ENCODE measurements at places on chromosomes 6 and 20.
A peak's percentile ranks its signal among the peaks of the same experiment; 100 is the strongest.

- no peak for DNase-seq
Observed at GRCh38 chr20:32685541-32686529, 12.1 kb upstream of the C20orf203 start.

DNA sequence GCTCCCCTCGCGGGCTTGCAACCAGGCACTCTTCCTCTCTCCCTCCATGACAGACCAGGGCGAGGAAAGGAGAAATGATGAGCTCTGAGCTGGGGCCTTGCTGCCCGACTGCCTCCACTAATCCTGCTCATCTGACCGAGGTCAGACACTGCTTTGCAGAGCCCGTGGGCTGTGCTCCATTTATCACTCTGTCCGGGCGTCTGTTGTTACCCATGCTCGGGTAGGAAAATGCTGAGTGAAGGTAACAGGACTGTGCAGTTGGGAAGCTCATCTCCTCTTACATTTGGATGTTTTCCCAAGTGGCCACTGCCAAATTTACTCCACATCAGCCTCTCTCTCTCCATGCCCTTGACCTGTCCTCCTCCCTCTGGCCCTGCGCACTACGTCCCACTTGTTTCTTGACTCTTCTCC lies 14.6 kb downstream of the RPS6KA2 start:
- DNase-seq: no peak

DNA sequence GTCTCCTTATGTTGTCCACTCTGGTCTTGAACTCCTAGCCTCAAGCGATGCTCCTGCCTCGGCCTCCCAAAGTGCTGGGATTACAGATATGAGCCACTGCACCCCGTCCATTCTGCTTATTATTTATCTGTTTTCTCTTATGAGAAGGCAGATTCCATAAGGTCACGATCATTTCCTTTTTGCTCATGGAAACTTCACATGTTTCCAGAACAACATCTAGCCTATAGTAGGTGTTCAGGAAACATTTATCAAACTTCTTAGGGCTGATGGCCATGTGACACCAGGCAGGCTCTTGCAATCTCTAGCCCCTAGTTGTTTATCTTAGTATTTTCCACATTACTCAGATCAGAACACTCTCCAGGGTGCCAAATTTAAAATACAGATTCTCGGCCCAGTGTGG lies 61.2 kb downstream of the ZFP64 start:
- DNase-seq: peak; percentile 7

DNA sequence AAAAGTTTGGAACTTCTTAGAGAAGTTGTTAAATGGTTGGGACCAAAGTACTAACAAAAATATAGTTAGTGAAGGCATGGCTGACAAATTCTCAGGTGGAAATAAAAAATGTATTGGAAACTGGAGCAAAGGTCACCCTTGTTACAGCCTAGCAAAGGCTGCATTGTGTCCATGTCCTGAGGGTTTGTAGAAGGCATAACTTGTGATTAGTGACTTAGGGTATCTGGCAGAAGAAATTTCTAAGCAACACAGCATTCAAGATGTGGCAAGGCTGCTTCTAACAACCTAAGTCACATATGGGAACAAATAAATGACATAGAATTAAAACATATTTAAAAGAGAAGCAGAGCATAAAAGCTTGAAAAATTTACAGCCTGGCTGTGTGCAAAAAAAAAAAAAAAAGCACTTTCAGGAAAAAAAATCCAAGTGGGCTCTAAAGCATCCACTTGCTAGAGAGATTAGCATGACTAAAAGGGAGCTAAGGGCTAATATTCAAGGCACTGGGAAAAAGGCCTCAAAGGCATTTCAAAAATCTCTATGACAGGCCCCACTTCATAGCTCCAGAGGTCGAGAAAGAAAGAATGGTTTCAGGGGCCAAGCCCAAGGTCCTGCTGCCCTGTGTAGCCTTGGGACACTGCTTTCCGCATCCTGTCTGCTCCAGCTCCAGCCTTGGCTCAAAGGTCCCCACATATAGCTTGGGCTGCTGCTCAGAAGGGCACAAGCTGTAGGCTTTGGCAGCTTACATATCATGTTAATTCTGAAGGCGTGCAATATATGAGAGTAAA lies 453.2 kb upstream of the PTCHD4 start:
- no peak for DNase-seq

DNA sequence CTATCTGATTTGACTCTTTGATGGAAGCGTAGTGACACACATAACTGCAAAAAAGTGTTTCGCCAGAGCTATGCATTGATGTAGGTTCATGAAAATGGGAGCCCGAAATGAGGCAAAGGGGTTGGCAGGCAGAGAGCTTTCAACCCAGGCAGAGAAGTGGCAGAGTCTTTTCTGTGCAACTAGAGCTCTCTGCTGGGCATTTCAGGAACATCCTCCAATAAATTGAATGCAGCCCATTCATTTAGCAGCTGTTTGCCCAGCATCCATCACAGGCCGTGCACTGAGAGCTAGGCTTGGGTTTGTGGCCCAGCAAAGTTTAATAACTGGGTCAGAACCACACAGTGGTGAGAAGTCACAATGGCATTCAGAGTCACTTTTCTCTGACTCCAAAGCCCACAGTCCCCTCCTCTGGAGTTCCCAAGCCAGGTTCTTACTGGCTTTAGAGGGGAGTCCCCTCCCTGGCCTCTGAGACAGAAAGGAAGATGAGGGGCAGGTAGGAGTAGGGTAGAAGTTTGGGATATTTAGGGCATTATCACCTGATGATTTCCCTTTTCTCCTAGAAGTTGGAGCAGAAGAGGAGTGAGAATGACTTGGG lies 31.8 kb upstream of the ELMO2 start:
- DNase-seq: no peak

DNA sequence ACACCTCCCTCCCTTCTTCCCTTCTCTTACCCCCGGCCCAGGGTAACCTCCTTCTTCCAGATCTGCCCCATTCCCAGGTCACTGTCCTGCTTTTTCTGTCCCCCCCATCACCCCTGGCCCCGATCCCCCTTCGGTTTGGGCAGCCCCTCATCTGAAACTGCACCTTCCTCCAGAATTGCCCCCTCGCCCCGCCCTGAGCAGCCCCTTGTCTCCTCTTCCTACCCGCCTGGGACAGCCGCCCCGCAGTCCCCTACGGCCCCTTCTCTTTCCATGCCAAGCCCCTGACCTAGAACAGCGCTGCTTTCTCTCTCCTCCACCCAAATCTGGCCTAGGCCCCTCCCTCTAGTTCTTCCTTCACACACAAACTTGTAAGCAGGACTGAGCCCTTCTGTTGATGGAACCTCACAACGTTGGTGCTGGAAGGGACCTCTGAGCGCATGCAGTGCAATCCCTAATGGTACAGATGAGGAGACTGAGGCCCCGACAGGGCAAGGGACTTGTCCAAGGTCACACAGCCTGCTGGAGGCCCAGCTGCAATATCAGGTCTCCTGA lies 630 bp downstream of the PPP2R5D start:
- no peak for DNase-seq

GRCh38 chr6:91716361-91716760 lies 1129.5 kb upstream of the MAP3K7 start:
- DNase-seq: no peak

DNA sequence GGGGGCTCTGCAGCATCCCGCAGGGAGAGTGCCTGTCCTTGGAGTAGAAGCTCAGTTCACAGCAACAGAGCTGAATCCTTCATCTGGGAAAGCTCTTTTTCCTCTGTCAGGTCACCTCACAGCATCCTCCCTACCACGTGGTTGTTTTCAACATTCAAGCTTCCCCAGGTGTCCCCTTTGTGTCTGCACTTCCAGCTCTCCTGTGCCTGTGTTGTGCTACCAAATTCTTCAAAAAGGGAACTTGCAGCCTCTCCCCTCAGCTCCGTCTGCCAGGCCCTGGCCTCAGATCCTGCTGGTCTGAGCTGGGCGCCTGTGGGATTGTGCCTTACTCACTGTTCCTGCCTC lies 108.4 kb downstream of the FOXF2 start:
- no peak for DNase-seq

- DNase-seq: no peak
Observed at GRCh38 chr6:89482126-89482525, 49.2 kb downstream of the ANKRD6 start.

GRCh38 chr20:63534427-63534830 lies 2.7 kb downstream of the PTK6 start:
- no peak for DNase-seq

- peak; percentile 20 for DNase-seq
Observed at GRCh38 chr6:79635232-79635543, 4.1 kb downstream of the SH3BGRL2 start.
